ENCODE measurements at places on chromosomes 2 and 18.

DNA sequence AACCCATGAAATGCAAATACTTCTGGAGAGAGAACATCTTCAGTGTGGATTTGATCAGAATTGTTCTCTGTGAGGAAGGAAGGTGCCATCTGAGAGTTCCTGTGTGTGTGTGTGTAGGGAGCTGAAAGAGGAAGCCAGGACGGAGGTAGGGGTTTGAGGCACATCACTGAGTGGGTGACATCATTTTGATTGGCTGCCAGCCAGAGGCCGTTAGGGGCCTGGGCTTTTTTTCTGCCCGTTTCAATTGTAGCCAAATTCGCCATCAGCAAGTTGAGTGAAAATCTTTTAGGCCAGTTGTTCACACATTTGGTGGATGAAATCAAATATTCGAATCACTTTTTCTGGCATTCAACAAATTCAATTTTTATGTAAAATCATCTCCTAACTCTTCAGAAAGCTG is 48.9 kb downstream of the TSN start:
- peak; percentile 33 for DNase-seq

- DNase-seq = no peak
Observed at GRCh38 chr2:217440000-217440399, 562.8 kb downstream of the TNS1 start.

GRCh38 chr2:48439102-48439501 is 90.9 kb upstream of the STON1 start:
- no peak for DNase-seq

DNA sequence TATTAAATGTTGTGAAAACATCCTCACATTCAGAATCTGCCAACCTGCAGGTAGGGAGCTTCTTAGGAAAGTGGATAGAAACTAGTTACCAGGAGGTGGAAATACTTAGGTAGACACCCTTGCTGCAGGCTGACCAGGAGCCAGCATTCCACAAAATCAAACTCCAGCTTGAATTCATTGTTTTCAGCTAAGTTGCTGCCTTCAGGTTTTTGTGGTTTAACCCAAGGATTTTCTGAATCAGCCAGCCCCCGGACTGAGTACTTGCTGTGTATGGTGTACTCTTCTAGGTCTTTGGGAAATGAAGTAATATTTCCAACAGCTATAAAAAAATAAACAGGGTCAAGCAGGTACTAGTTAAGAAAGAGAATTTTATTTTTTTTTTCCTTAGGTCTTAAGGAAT is 192.1 kb upstream of the CHST9 start:
- DNase-seq = peak; percentile 58

DNA sequence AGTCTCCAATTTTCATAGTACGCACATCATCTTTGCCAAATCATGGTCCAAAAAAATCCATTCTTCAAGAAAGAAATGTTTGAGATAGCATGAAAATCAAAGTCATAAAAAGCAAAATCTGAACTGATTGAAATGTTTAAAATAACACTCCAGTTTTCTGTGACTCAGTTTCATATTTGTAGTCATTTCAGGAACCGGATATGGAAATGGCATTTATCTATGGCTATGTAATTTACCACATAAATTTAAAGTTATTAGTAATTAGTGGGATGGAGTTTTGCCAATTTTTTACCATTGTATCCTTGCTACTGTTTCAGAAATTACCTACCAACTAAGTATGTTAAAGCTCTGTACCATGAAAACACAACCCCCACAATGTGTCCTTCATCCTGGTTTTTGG is 456.6 kb upstream of the ACVR2A start:
- no peak for DNase-seq

DNA sequence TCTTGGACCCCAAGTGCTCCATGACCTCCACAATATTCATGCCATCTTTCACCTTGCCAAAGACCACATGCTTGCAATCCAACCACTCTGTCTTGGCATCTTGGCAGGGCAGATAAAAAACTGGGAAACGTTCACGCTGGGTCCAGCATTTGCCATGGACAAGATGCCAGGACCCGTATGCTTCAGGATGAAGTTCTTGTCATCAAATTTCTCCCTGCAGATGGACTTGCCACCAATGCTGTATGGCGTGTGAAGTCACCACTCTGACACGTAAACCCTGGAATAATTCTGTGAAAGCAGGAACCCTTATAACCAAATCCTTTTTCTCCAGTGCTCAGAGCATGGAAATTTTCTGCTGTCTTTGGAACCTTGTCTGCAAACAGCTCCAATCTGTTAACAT is 21.5 kb downstream of the CNOT11 start:
- DNase-seq = no peak

- no peak for DNase-seq
Observed at GRCh38 chr18:62950246-62950645, 234.9 kb downstream of the PHLPP1 start.

GRCh38 chr2:8540552-8541055 is 141.3 kb upstream of the ID2 start:
- no peak for DNase-seq

GRCh38 chr2:212994976-212995375 is 156.4 kb downstream of the IKZF2 start:
- DNase-seq = no peak

- no peak for DNase-seq
Observed at GRCh38 chr2:10647441-10647840, 42.3 kb downstream of the NOL10 start.

- peak; percentile 27 for DNase-seq
Observed at GRCh38 chr2:195477996-195478382, 179.0 kb upstream of the SLC39A10 start.

DNA sequence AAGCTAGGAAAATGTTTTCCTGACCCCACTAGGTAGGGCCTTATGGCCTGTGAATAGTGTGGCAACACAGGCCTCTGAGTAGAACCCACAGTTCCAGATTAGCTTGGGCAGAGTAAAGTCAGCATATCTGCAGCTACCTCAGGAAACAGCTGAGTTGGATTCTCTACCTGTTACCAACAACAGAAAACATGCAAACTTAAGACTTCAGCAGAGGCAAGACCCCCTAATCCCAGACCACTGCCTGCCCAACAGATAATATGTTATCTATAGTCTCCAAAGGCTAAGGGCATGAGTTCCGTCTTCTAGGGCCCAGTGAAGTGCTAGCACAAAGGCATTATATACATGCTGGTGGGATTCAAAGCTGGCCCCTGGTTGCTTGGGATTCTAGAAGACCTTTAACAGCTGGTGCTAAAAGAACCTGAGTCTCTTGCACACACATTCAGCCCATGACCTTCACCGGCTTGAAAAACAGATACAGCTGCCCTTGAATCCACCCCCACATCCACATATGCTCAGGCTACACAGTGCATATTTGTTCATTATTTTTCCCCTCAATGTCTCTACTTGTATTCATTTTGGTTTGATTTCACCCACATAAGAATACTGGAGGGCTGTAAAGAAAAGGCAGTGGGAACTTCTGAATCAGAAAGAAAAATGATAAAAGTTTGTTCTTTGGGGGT is 13.5 kb upstream of the UBXN4 start:
- DNase-seq = no peak

- DNase-seq = no peak
Observed at GRCh38 chr18:45456090-45457021, 158.9 kb upstream of the SLC14A2 start.

GRCh38 chr18:2536493-2536892 is 34.8 kb downstream of the METTL4 start:
- DNase-seq = peak; percentile 54

DNA sequence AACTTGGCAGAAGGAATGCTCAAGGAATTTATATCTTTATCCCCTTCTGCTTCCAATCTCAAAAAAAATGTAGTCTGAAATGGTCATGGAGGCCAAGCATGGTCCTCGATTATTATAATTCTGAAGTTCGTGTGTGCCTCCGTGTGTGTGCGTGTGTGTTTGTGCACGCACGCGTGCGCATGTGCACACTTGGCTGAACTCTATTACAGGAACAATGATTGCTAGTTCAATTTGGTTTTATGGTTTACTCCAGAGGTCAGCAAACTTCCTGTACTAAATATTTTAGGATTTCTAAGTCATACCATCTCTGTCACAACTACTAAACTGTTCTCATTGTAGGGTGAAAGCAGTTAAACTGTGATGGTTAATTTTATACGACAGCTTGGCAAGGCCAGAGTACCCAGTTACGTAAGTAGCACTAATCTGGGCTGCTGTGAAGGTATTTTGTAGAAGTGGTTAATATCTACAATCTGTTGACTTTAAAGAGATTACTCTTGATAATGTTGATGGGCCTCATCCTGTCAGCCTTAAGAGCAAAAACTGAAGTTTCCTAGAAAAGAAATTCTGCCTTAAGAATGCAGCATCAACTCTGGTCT is 5.8 kb upstream of the MARCHF7 start:
- no peak for DNase-seq

DNA sequence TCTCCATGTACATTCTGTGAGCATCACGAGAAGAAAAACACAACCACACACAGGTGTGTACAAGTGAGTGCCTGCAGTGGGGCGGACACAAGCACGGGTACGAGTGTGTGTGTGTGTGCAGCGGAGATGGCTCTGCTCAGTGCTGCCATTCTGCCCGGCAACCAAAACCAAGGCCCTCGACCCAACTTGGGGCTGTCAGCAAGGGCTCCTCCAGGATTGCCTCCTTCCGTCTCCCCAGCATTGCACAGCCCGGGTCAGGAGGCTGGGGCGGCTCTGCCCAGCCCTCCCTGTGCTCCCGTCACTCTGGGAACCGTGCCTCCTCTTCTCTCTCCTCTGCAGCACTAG is 66.5 kb downstream of the PXDN start:
- DNase-seq = no peak

GRCh38 chr2:20579866-20580265 is 71.0 kb downstream of the HS1BP3 start:
- DNase-seq = no peak

- peak; percentile 45 for DNase-seq
Observed at GRCh38 chr18:45482286-45482685, 133.0 kb upstream of the SLC14A2 start.

GRCh38 chr2:170885130-170885791 is 43.8 kb upstream of the GORASP2 start:
- DNase-seq = peak; percentile 29

GRCh38 chr2:144894612-144895599 is 375.0 kb upstream of the ZEB2 start:
- DNase-seq = peak; percentile 37

GRCh38 chr2:237427769-237428506 is 14.0 kb upstream of the COL6A3 start:
- DNase-seq = no peak

- DNase-seq = no peak
Observed at GRCh38 chr2:232567721-232568120, 17.2 kb downstream of the EIF4E2 start.

GRCh38 chr2:236718207-236718992 is 148.8 kb downstream of the ACKR3 start:
- peak; percentile 48 for DNase-seq

DNA sequence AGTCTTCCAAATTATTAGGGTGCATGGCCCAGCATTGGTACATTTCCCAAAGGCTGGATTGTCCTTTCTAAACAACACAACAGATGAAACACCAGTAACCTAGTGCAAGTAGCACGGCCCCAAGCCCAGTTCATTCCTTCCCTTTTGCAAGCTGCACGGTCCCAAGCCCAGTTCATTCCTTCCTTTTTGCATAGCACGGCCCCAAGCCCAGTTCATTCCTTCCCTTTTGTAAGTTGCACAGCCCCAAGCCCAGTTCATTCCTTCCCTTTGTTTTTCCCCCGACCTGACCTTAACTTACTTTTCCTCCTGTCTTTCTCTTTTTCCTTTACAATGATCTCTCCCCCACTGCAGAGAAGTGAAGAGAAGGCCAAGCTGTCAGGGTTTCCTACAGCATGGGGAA is 60.9 kb downstream of the C18orf63 start:
- no peak for DNase-seq

DNA sequence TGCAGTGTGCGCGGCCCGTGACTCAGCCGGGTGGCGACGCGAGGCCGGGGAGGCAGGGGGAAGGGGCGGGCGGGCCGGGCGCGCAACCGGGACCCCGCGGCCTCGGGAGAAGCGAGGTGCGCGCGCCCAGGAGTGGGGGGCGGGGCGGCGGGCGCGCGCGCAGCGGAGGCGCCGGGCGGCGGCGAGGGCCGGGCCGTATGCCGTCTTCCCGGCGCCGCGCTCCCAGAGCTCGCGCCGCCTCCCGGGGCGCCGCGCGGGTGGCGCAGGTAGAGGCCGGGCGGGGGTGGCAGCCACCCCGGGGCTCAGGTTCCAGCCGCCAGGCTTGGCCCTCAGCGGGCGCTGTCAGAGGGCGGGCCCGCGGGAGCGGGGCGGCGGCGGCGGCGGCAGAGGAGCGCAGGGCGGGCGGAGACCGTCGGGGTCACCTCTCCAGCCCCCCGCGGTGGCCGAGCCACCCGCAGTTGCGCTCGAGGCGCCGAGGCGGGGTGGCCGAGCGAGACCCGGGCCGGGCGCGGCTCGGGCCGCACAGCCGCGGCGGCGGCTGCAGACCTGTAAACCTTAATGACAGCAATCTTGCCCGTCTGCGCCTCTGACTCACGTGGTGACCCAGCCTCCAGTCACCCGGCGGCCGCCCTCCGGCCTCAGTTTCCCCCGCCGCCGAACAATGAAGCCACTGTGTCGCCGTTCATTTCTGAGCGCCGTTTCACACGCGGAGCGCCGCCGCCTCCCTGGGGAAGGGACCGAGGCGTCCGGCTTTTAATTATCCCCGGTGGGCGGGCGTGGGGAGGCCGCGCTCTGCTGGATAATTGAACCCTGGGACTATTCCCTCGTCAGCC is 25.3 kb upstream of the SMAD7 start:
- peak; percentile 84 for DNase-seq

DNA sequence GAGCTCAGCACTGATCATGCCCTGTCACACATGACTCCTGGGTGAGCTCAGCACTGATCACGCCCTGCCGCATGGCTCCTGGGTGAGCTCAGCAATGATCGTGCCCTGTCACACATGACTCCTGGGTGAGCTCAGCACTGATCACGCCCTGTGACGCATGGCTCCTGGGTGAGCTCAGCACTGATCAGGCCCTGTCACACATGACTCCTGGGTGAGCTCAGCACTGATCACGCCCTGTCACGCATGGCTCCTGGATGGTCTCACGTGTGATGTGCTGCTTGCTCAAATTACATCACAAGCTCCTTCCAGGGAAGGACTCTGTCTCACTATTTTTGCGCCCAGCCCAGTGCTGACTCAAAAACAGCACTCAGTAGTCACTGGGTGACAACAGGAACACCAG is 258.0 kb downstream of the HDAC4 start:
- DNase-seq = no peak
